ENCODE measurements at places on chromosomes 3 and 15. TPM values are rescaled to one million over a fixed set of nuclear protein-coding genes. Genes with fewer than 3 reads are reported as not detected.

- H3K4me1 ChIP-seq = peaks cover 25% of the 10 kb centered on the region
- no peak overlapping the region for H3K4me3 ChIP-seq
- H3K27ac ChIP-seq = no peak overlapping the region
- no peak for DNase-seq
- H3K27me3 ChIP-seq = no peaks in the 10 kb centered on the region
Measured at GRCh38 chr3:126501054-126501453, 16.5 kb downstream of the UROC1 start.

DNA sequence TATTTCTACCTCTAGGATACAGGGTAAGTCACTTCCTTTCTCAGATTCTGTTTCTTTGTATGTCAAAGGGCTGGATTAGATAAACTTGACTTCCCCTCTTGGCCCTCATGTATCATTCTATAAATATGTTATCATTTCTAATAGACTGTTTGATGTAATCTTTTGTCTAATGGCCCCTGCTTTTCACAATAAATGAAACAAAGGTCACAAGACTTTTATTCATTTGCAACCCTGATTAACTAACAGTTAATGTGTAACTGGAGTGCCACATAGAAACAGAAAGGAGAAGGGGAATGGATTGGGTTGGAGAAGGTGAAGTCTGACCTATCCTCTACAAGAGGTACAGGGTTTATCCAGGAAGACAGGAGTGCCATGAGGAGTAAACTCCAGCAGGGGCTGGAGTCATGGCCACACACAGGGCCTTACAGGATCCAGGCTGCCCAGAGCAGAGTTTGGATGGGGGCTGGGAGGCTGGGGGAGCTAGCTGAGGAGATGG lies 8.0 kb upstream of the B3GNT5 start:
- H3K27ac ChIP-seq = no peak overlapping the region
- no peak for DNase-seq
- H3K4me3 ChIP-seq = no peak overlapping the region
- no peaks in the 10 kb centered on the region for H3K4me1 ChIP-seq
- no peaks in the 10 kb centered on the region for H3K36me3 ChIP-seq

- no peak for DNase-seq
- peaks cover 98% of the 10 kb centered on the region for H3K4me1 ChIP-seq
- H3K4me3 ChIP-seq = no peak overlapping the region
Measured at GRCh38 chr15:88629071-88629470, 7.9 kb downstream of the AEN start.

- H3K4me3 ChIP-seq = peak overlapping the region; percentile 87
- H3K27me3 ChIP-seq = no peaks in the 10 kb centered on the region
- DNase-seq = peak; percentile 21
- no peaks in the 10 kb centered on the region for H3K36me3 ChIP-seq
- H3K27ac ChIP-seq = peak overlapping the region; percentile 80
- peaks cover 28% of the 10 kb centered on the region for H3K4me1 ChIP-seq
Measured at GRCh38 chr15:58771621-58772250, 634 bp downstream of the MINDY2 start.

Gene SEMA3F
- total RNA-seq = 0.32 TPM

Gene P2RY14
- 0.50 TPM for total RNA-seq

Gene CLRN1
- total RNA-seq = not detected

Gene ARGFX
- not detected for total RNA-seq
